ENCODE measurements at places on chromosomes 5 and 9.

- no peak for DNase-seq
Measured at GRCh38 chr5:139494256-139494655, 11.7 kb upstream of the STING1 start.

DNA sequence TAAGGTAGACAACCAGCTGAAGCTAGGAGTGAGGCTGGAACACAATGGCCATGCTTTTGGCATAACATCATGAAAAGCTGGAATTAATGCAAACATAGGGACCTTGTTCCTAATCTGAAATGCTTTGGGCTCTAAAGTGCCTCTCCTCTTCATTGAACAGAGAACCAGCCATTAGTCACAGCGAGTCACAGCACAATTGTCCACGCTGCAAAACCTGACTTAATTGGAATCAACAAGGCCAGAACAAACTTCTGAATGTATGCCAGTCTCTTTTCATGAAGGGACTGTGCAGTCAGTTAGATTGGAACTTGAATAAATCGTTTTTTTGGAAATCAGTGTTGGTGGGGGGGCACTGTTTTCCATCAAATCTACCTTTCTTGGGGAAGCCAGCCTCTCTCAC, 96.5 kb downstream of the JAKMIP2 start:
- no peak for DNase-seq

- no peak for DNase-seq
Measured at GRCh38 chr9:135746565-135746964, 44.6 kb downstream of the KCNT1 start.

DNA sequence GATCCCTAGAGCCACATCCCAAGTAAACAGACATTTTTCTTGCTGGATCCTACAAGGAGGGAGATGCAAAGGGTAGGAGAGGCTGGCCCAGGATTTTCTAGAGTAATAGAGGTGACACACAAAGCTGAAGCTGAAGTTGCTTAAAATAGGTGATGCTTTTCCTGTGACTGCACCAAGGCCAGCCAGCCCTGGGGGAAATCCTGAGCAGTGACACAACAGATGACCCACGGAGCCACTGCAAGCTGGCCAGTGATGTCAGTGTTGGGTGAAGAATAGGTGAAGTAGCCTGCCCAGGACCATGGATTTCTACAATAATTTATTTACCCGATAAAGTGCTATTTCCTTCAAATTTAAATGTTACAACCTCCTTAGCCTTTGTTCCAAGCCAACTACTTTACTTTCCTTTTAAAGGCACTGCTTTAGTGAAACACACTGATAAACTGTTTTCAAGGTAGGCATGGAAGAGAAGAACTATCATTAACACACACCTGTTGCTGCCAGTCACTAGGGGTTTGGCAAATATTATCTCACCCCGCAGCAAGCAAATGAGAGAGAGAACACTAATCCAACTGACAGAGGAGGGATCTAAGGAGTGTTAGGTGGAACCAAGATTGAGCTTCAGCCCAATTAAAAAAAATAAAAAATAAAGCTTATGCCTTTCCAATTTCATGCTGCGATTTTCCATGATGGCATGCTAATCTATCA, 123.5 kb downstream of the CTNND2 start:
- no peak for DNase-seq

GRCh38 chr9:86968258-86968920, 21.1 kb upstream of the GAS1 start:
- DNase-seq = no peak

DNA sequence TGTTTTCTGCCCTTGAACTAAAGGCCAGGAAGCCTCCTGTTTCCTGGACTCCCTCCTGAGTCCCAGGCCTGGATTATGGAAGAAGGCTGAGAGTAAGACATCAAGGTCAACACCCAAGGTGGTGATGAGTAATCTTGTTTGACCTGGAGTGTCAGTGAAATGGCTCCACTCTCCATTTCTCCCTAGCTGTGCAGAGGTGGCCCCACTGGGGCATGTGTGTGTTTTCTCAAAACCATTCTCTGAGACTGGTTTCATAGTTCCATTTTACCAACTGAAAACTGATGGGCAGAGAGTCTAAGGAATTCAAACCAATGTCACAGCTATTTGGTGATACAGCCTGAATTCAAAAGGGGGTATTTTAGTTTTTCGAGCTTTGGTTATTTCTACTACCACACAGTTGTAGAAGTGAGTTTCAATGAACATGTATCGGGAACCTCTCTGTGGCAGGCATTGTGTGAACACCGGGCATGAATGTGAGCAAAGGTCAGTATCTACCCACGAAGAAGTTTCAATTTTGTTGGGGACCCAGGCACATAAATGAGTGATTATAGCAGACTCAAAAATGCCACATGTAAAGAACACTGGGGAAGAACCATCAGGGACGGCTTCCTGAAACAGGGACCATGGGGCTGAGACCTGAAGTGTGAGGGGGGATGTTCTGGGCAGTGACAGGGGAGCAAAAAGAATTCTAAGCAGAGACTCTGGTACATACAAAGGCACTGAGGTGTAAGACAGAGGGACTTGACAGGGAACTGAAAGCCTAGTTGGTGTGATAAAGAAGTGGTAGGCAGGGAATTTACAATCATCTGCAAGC, 269.6 kb upstream of the KLF4 start:
- no peak for DNase-seq

DNA sequence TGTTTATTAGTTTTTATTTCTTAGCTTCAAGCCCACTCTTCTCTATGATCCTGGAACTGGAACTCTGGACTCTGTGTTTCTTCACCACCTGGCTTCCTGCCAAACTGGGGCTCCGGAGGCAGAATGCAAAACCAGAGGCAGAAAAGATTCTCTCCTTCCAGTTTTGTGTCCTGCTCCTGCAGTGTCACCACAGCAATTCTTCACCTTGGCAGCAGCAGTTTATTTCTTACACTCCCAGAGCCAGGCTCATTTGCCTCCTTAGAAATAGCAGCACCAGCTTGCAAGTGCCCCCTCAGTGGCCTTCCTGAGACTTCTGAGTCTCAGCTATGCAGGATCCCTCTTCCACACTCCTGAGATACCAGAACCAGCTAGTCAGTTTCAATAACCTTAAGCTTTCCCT, 26.7 kb upstream of the CAMK4 start:
- no peak for DNase-seq

GRCh38 chr5:170339780-170340167, 42.2 kb upstream of the LCP2 start:
- no peak for DNase-seq

DNA sequence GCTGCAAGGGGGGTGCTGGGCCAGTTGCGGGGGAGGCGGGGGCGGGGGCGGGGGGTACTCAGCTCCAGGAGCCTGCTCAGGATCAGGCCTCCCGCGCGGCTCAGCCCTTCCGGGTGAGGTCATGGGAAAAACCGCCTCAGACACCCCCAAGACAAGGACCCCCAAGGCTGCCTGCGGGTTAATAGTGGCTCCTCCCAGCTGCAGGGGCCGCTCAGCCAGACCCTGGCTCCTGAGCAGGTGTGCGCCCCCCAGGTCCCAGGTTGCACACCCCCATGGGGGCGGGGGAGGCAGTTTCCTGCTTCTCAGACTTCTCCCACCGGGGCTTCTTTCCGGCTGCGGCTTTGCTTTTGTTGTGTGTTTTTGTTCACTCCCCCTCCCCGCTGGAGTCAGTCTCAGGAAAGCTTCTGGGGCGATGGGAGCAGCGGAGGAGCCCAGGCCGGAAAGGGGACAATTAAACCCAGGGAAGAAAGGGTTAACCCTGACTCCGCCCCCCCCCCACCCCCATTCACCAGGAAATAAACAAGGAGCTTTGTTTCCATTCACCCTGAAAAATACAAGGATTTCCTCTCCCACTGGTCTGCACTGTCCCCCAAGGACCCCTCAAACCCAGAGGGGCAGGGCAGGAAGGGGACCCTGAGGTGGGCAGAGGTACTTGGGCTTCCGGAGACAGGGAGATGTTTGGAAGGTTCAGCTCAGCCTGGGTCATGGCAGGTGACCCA, 42.3 kb upstream of the NOTCH1 start:
- no peak for DNase-seq

GRCh38 chr5:154372661-154373060, 73.1 kb upstream of the SAP30L start:
- no peak for DNase-seq

- DNase-seq = no peak
Measured at GRCh38 chr9:129547869-129548570, 72.9 kb downstream of the C9orf50 start.

- peak; percentile 17 for DNase-seq
Measured at GRCh38 chr9:114828303-114828650, 22.4 kb upstream of the TNFSF15 start.

DNA sequence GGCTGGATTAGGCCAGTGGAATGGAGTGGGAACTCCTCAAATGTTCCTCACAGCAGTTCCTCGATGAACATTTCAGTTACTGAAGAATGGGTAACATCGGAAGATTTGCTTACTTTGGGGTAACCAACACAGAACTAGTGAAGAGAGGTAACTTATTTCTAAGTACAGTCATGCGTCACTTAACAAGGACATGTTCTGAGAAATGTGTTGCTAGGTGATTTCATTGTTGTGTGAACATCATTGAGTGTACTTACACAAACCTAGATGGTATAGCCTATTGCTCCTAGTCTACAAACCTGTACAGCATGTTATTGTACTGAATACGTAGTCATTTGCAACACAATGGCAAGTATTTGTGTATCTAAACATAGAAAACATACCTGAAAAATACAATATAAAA, 228.3 kb downstream of the MAST4 start:
- DNase-seq = no peak

- no peak for DNase-seq
Measured at GRCh38 chr9:127780126-127780885, 1.8 kb upstream of the SH2D3C start.

DNA sequence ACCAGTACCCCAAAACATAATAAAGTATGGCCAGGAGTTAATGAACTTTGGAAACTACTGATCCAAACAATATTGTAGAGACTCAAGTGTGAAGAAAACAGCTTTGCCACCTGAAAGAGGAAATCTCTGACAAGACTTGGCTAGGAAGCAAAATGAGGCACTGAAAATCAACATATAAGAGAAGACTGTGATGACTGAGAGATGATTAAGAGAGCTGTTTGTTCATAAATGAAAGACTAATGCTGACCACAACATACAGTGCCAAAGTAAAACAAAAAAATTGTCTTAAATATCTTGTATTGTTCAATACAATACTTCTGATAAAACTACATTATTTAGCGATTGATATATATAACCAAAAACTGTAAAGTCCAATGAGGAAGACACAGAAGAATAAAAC, 7.2 kb downstream of the RC3H2 start:
- DNase-seq = no peak

GRCh38 chr5:107977550-107978071, 306.9 kb upstream of the EFNA5 start:
- DNase-seq = no peak

GRCh38 chr5:89437450-89438435, 554.8 kb upstream of the MEF2C start:
- DNase-seq = no peak

GRCh38 chr5:150320044-150320613, 17.4 kb upstream of the ARSI start:
- peak; percentile 95 for DNase-seq

GRCh38 chr9:92402826-92403745, 1.3 kb downstream of the OGN start:
- DNase-seq = no peak

DNA sequence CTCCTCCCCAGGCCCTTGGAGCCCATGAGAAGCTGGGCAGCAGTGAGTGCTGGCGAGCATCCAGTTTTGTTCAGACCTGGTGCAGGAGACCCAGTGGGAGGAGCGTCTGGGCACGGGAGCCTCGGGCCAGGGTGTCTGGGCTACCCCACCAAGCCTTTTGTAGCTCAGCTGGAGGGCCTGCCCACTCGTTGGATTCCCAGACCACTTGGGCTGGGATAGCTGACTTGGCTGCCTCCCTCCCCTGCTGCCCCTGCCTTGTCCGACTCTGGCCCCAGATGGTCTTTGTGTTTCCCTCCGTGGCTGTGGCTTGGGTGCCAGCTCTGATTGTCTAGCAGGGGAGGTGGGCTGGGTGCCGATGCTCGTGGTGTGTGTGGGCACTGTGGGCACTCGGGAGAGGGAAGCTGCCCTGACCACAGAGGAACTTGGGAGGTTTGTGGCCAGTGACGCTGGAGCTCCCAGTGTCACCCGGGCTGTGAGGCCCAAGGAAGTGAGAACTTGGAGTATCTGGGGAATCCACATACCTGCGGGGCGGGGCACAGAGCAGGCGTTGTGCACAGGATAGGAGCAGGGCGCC, 47.3 kb downstream of the WNK2 start:
- DNase-seq = no peak

Data from esophagus muscularis mucosa (tissue), 4 donors.